Colonic mucosa (tissue), 4 donors: ENCODE measurements at places on chromosomes 2 and 18. TPM values are rescaled to one million over a fixed set of nuclear protein-coding genes. Genes with fewer than 3 reads are reported as not detected.

The GLB1L gene
- total RNA-seq: 2.1 TPM

The IL36A gene
- not detected for total RNA-seq

The INPP4A gene
- total RNA-seq: 17.9 TPM

The USP40 gene
- total RNA-seq: 22.1 TPM

The CRYGD gene
- total RNA-seq: not detected

The VSNL1 gene
- total RNA-seq: 7.4 TPM

The COL3A1 gene
- 260 TPM for total RNA-seq

The CHST9 gene
- 0.05 TPM for total RNA-seq

The SERPINB11 gene
- not detected for total RNA-seq

The FMNL2 gene
- 10.6 TPM for total RNA-seq

The PSD4 gene
- 36.5 TPM for total RNA-seq

The POTEC gene
- not detected for total RNA-seq

The DSG4 gene
- 0.27 TPM for total RNA-seq

The EGR4 gene
- not detected for total RNA-seq

The CHAC2 gene
- 9.6 TPM for total RNA-seq

The DPP10 gene
- total RNA-seq: 6.0 TPM

The CHRND gene
- total RNA-seq: not detected

The LYPD6 gene
- total RNA-seq: 5.2 TPM

The SPDYA gene
- 0.42 TPM for total RNA-seq

The TMEM87B gene
- 71.2 TPM for total RNA-seq

The NEMP2 gene
- 5.1 TPM for total RNA-seq

The SH3RF3 gene
- 2.5 TPM for total RNA-seq

The GCKR gene
- 0.22 TPM for total RNA-seq

The INHA gene
- not detected for total RNA-seq

The KLHL30 gene
- total RNA-seq: 0.07 TPM

The CRYGA gene
- not detected for total RNA-seq

The NAT8 gene
- total RNA-seq: not detected

The ARHGAP28 gene
- total RNA-seq: 1.9 TPM

The NEU4 gene
- total RNA-seq: 36.9 TPM

The SPP2 gene
- total RNA-seq: not detected

The TSPYL6 gene
- total RNA-seq: not detected

The SERPINB4 gene
- not detected for total RNA-seq

The ITGB6 gene
- 13.2 TPM for total RNA-seq

The FIGN gene
- 0.89 TPM for total RNA-seq

The HRH4 gene
- total RNA-seq: not detected

The ERBB4 gene
- 0.07 TPM for total RNA-seq

The CCDC102B gene
- 1.7 TPM for total RNA-seq

The TAF4B gene
- total RNA-seq: 2.5 TPM

The CLK1 gene
- total RNA-seq: 59.5 TPM

The AOX1 gene
- 3.3 TPM for total RNA-seq

The TSN gene
- 69.0 TPM for total RNA-seq

The RSAD2 gene
- total RNA-seq: 4.7 TPM

The ACKR3 gene
- total RNA-seq: 10.1 TPM

The RAB27B gene
- 12.5 TPM for total RNA-seq

The TBR1 gene
- not detected for total RNA-seq

The GALR1 gene
- 0.02 TPM for total RNA-seq

The IL36G gene
- 0.69 TPM for total RNA-seq
